Neural crest cell (in vitro differentiated cells): ENCODE measurements at places on chromosomes 5 and 9. TPM values are rescaled to one million over a fixed set of nuclear protein-coding genes. Genes with fewer than 3 reads are reported as not detected.

- DNase-seq = no peak
These were observed 31.0 kb upstream of the SHISAL2B start for GRCh38 chr5:64659289-64659688.

DNA sequence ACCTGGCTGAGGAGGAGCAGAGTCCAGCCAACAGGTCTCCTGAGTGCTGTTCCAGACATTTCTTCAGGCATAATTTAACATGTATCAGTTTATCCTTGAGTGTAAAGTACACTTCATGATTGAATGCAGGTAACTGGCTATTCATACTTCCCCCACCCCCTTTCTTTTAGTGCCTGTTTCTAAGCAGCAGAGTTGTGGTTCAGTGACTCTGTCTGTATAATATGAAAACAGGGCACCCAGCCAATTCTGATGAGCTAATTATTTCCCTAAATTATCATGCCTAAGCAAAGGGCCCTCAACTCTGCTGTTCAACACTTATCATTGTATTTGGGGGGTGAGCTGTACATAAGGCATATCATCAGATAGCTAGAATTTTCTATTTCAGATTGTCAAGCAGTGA is 51.9 kb upstream of the ZSWIM6 start:
- no peak for DNase-seq

DNA sequence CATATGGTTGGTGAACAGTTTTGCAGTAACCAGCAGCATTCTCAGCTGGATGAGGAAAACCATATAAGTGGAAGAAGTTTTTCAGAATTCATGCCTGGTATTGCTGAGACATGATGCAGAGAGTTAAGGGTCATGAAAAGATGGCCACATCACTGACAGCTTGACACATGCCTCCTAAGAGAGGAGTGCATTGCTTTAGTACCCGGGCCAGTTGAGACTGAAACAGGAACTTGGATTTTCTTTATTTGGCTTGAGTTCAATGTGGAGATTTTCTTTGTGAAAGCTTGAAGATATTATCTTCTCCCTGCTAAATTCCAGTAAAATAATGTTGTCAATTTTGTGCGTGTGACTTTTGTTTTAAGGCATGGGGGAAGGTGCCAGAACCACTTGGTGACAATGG is 35.8 kb downstream of the HACD4 start:
- DNase-seq = no peak

GRCh38 chr9:135034106-135034505 is 53.4 kb upstream of the OLFM1 start:
- no peak for DNase-seq

DNA sequence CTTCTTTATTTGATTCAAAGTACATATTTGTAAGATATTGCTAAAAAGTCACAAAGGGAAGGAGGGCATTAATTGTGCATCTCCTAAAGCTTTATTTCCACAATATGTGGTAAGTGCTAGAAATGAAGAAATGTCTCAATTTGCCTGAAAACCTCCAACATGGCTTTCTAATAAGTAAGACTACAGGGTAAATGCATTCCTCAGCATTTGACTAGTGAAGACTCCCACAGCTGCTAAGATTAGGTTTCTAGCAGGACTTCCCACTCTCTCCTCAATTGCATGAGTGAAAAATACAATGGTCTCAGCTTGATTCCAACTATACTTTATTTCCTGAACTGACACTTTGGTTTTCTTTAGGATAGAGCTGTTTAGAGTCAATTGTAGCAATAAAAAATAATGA is 162.1 kb downstream of the ELAVL2 start:
- DNase-seq = no peak

Gene SUB1
- total RNA-seq = 259 and 260 TPM in 2 replicates

- peak; percentile 52 for DNase-seq
These were observed 1.7 kb upstream of the PAX5 start for GRCh38 chr9:37035648-37036370.

- DNase-seq = no peak
These were observed 165.0 kb downstream of the TMEM232 start for GRCh38 chr5:110561510-110561909.

- DNase-seq = no peak
These were observed 81.5 kb downstream of the LMX1B start for GRCh38 chr9:126695186-126695585.

Gene SLC4A9
- total RNA-seq = not detected in 2 replicates

DNA sequence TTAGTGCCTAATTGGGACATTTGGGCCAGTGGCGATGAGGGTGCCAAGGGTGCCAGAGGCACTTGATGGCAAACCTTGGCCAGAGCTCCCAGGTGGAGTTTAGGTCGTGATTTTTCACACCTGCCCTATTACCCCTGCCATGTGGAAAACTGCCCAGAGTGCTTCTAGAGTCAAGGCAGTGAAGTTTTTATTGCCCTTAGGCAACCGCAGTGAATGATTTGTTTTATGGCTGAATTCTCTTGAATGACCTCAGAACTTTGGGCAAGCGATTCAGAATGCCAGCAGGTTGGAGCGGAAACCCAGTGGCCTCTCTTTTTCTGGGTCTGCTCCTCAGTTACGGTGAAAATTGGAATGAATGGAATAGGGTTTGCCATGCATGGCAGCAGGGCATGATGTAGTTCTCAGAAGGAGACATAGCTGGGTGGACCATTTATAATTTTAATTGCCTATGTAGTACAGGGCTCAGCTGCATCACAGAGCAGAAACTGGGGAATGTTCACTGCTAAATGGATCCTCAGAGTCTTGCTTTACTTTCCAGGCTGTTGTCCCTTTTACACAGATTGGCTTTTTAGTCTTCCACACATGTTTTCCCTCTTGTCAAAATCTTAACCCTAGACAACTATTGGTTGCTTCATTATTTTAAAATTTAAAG is 820.0 kb upstream of the SEMA6A start:
- DNase-seq = no peak

DNA sequence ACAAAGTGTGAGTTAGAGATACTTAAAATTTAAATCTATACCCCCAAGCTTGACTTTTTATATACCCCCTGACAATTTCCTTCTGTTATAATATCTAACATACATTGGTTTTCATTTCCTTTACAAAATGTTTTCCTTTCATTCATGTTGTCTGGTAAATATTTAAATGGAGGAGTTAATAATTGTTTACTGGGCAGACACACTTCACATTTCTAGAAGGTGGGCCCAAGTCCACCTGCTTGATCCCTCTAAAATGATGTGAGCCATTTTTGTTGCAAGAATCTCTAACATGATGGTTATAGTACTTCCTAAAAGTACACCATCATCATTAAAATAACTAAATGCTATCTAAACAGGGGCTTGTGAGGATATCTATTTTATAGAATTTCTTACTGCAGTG is 155.9 kb downstream of the FAM174A start:
- no peak for DNase-seq

DNA sequence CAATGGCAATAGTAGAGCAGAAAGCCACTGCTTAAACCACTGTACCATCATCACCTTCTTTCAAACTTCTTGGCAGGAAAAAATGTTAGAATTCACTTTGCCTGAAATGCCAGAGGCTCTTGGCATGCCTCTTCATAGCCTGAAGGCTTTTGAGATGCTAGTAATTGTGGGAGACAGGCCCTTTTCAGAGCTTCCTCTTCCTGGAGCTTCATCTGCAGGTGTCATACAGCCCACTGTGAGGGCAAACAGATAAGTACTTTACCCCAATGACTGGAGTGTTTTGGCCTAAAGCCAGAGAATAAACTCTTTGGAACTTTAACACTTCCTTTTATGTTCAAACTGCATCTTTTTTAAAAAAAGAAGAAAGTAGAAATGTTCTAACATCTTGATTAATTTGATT is 81.3 kb upstream of the TMEM171 start:
- no peak for DNase-seq

DNA sequence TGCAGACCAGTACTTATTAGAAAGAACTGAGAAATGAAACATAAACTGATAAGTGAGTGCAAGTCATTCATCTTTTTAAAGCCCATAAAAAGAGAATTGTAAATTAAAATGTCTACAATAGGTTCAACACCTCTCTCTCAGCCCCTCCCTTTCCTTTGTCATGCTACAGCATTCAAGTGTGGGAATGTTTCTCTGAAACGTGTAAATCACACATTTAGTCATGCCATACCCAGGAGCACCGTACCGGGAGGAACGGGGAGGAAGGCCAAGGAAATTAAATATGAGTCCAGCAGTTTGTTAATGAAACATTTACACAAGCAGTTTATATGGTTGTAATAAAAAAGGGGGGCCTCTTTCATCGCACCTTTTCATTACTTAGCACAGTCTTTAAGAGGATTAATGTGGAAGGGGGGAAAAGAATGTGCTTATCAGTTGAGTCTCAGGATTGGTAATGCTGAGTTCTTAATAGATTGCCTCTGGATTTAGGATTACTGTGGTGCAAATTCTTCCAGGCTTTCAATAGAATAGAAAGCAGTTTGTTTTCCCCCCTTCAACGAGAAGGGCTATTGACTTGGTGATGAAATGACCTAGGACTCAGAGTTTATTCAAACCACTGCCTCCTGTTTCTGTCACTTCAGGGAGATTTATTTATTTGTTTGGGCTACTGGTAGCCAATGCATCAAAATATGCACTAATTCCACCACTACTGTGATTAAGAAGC is 176.0 kb upstream of the ZNF608 start:
- DNase-seq = no peak

GRCh38 chr9:134913041-134913712 is 4.5 kb downstream of the FCN1 start:
- no peak for DNase-seq

Gene RFESD
- 3.1 and 3.4 TPM in 2 replicates for total RNA-seq

Gene FOXE1
- 0.09 TPM in 1 of 2 replicates, not detected in the other for total RNA-seq

DNA sequence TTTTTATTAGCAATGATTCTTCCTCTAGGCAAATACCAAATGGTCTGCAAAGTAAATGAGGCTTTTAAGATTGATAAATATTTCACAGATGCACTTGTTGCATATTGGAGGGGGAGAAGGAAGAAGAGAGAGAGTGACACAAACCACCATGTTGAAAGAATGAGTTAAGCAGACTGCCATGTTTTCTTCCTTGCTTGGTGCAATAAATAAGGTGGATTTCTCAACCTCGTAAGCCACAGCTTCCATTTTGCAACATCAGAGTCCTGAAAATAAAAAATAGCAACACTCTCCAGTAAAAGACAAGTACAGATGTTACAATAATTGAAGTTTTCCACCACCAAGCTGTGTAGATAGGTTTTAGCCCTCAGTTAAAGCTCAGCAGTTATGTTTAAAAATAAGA is 202.9 kb downstream of the SGCD start:
- no peak for DNase-seq

DNA sequence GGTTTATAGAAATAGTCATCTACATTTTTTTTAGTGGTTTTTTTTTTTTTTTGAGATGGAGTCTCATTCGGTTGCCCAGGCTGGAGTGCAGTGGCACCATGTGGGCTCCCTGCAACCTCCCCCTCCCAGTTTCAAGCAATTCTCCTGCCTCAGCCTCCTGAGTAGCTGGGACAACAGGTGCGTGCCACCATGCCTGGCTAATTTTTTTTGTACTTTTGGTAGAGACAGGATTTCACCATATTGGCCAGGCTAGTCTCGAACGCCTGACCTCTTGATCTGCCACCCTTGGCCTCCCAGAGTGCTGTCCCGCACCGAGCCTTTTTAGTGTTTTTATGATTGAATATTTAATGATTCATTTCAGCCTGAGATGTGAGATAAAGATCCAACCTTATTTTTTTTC is 27.3 kb downstream of the ANKRD33B start:
- DNase-seq = no peak

Gene IFNK
- not detected in 2 replicates for total RNA-seq

- DNase-seq = no peak
These were observed 109.1 kb upstream of the RPS23 start for GRCh38 chr5:82387001-82387818.

Gene GALNT10
- 39.8 and 42.3 TPM in 2 replicates for total RNA-seq
